ENCODE measurements at places on chromosomes 2 and 18.

- DNase-seq: no peak
Measured at GRCh38 chr2:17387591-17387990, 130.6 kb downstream of the RAD51AP2 start.

- no peak for DNase-seq
Measured at GRCh38 chr18:31773774-31774476, 13.2 kb upstream of the SLC25A52 start.

DNA sequence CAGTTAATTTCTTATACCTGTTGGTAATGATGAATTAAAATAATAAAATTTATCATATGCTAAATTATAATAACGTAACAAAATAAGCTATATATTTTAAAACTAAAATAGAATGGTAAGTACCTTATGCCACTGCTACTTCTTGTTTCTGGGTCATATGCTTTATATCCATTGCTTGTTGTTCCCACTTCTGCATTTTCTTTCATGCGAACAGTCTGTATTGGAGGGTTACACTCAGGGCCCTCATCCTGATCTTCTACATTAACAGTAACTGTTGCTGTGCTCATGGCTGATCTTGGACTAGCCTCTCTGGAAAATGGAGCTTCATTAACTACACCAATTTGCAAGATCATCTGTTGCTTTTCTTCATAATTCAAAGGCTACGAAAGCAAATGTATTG, 22.2 kb downstream of the DSC2 start:
- DNase-seq: peak; percentile 42

DNA sequence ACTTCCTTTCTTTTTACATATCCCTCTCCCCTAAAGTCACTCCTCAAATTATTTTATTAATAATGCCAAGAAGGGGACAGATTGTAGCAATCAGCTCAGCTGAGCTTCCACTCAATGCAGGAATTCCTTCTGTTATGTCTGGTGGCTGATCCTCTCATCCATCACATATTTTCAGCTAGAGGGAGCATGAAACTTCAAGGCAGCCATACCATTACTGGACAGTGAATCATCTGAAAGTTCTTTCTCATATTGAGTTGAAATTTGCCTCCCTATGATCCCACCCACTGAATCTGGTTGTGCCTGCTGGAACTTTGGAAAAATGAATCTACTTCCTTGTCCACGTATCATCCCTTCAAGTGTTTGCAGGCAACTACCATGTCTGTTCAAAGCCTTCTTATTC, 11.2 kb downstream of the ZNF385B start:
- no peak for DNase-seq

DNA sequence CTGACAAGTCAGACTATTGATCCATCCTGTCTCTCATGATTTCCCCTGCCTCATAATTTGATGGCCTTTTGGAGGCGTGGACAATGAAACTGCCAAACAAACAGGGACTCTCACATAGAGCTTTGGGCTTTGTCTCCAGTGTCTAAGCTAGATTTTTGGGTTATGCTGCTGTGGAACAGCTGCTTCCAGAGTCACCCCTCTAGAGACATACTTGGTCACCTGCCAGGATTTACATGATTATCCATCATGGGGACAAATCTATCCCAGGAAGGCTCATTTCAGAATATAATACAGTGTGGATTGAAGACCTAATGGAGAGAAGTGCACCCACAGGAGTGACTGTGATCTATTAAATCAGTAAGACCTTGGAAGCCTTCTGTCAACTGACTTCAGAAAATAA, 159.6 kb downstream of the SLC8A1 start:
- DNase-seq: no peak

Data from Kasumi-1 (cell line).